ENCODE measurements at places on chromosomes 2 and 18. TPM values are rescaled to one million over a fixed set of nuclear protein-coding genes. Genes with fewer than 3 reads are reported as not detected.

The FOXI3 gene
- not detected for total RNA-seq

The RAPGEF4 gene
- 1.5 TPM for total RNA-seq

The POTEJ gene
- total RNA-seq, result not detected

The CD28 gene
- 0.45 TPM for total RNA-seq

The TRIM54 gene
- 74.0 TPM for total RNA-seq

The DES gene
- 13,585 TPM for total RNA-seq

The MAP3K19 gene
- not detected for total RNA-seq

The AKAIN1 gene
- not detected for total RNA-seq

The DTNA gene
- 74.3 TPM for total RNA-seq

The MC5R gene
- 0.21 TPM for total RNA-seq

The TBR1 gene
- not detected for total RNA-seq

The PLB1 gene
- 0.31 TPM for total RNA-seq

The NCKAP5 gene
- 0.31 TPM for total RNA-seq

The CPO gene
- total RNA-seq, result not detected

The DDX18 gene
- total RNA-seq, result 57.7 TPM

The FN1 gene
- 1,808 TPM for total RNA-seq

The RESP18 gene
- not detected for total RNA-seq

The TMEM247 gene
- not detected for total RNA-seq

All from myocyte (in vitro differentiated cells).